Stimulated activated CD4-positive, alpha-beta T cell treated with anti-CD3 and anti-CD28 coated beads, Interleukin-15, amount 100 ng/mL, for 24 hours (primary cell): ENCODE measurements at places on chromosomes 5 and 9.

DNA sequence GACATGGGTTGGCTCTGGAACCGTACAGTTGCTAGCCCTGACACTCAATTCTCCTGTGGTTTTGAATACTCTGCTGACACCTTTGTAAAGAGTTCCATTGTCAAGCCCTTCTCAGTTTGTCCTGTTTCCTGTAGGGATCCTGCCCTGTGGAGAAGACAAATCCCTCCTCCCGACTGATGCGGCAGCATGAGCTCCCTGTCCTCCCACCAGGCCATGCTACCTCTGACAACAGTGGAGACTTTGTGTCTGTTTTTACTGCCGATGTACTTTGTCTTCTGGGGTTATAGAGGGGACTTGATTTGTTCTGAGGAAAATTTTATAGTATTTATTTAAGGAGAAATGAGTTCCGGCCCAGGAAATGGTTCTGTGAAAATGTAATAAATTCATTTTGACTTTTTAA lies 57.8 kb downstream of the PRLR start:
- DNase-seq, result no peak

DNA sequence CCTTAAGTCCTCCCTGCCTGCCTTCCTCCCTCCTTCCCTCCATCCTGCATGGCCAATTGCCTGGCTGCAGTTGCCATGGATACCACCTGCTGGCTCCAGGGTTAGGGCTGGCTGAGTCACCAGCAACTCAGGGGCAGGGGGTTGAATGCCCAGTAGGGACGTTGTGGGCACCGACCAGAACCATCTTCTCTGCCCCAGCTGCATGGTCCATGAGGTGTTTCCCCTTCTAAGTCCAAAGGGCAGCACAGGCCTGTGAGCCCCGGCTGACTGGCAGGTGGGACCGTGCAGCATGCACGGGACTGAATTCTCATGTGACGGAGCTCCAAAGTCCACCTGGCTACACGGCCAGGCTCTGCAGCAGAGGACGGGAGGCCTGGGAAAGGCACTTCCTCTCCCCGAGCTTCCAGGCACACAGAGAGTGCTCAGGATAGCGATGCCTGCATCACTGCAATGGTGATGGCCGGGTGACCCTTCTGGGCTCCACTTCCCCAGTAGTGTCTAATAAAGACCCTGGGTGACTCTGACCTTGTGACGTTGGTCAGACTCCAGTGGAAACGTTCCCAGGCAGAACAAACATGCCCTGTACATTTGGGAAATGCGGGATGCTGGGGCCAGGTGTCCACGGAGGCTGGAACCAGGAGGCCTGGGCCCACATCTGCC lies 5.7 kb downstream of the ASS1 start:
- DNase-seq, result no peak

GRCh38 chr5:89972901-89973300 lies 436.7 kb downstream of the CETN3 start:
- DNase-seq, result no peak

DNA sequence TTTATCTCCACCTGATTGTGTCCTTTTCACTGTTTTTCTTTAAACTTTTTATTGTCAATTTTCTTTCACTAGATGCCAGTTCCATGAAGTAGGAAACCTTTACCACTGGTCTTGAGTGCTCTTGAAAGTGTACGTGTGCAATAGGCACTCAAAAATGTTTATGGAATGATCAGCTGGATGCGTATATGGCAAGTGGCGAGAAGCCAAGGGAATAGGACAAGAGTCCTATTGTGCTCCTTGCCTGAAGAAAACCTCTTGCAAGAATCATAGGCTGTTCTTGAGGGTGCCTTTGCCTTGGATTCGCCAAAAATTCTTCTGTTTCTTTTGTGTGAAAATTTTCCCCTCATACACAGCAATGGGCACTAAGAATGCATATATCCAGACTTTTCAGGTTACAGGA lies 97.7 kb downstream of the GHR start:
- no peak for DNase-seq

DNA sequence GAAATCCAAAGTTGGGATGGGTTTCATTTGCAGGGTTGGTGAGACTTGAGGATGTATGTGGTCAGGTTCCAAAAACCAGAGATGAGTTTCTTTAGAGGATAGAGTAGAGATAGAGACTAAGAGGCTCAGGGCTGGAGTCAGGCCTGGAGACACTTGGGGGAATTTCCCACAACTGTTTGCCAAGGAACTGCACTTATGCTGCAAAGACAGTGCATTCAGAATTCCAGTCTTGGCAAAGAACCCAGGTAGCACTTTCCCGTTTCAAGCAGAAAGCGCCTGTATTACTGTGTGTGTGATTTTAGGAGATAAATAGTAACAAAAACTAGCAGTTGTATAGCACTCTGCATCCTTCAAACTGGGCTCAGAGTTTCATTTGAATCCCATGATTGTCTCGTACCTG lies 55.4 kb downstream of the SNCAIP start:
- DNase-seq, result no peak

DNA sequence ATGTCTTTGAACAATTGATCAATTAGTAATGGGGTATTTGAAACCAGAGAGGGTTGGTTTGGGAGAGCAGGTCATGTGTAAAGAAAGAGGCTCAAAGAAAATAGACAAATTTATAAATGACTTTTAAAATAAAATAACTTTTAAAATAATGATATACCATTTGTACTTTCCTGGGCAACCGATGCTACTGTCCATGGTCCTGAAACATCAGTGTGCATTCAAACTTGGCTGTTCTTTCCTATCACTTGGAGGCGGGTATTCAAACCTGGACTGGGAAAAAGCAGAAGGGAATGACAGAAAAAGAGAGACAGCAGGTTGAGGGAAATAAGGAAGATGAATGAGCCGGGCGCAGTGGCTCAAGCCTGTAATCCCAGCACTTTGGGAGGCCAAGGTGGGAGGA lies 1446.4 kb upstream of the WWC1 start:
- DNase-seq, result no peak

GRCh38 chr5:43068037-43068436 lies 27.9 kb upstream of the ANXA2R start:
- DNase-seq, result no peak

DNA sequence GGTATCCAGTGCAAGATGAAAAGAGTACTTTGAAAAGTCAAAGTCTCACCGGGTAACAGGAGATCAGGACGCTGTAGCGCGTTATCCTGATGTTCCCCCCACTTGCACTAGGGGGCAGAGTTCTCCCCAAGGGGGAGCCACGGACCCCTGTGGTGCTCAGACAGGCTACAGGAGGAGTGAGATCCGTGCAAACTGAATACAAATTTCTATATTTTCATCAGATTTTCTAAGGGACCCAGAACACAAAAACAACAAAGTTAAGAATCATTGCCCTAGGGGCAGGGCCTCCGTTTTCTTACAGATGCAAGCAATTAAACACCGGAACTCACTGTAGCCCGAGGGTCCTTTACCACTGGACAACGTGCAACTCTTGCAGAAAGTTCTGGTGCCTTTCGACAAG lies 2.0 kb downstream of the MYO10 start:
- peak; percentile 63 for DNase-seq

DNA sequence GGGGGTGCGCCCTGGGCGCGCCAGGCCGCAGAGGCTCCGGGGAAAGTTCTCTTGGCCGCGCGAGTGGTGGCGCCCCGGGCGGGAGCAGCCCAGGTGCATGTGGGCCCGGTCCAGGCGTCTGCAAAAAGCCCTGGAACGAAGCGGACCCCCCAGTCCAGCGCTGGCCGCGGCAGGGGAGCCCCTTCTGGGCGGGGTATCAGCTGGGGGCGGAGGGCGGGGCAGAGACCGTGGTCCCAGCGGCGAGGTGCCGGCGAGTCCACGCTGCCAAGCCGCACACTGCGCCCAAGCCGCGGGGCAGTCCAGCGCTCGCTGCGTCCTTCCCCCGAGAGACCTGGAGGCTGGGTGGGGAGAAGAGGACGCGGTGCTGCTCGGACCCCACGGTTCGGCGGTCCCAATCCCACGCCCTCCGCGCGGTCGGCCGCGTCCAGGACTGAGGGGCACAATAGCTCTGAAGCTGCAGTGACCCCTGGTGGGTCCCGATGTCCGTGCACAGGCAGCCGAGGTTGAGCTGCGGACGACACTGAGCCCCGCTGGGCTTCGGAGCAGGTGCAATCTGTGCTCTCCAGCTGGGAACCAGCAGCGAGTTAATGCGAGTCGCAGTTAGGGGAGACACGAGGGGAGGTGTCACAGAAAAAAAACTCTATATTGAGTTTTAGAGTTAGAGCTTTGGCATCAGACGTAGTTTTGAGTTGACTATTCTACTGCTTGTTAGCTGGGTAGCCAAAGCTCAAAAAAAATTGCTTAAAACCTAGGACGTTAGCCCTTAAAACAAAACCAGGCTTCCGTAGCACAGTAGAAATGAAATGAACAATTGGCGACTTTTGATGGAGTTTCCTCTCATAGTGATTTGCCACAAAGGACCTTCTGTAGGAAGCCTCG lies 1.1 kb upstream of the EPB41L4A start:
- peak; percentile 64 for DNase-seq

- DNase-seq, result no peak
These were observed 368 bp downstream of the SH3TC2 start for GRCh38 chr5:149062371-149063016.
